ENCODE measurements at places on chromosomes 2 and 18. TPM values are rescaled to one million over a fixed set of nuclear protein-coding genes. Genes with fewer than 3 reads are reported as not detected.

PPP1R1C gene
- not detected for total RNA-seq

SCYGR4 gene
- total RNA-seq: not detected

TIMM21 gene
- total RNA-seq: 11.8 TPM

NR4A2 gene
- 319 TPM for total RNA-seq

ACMSD gene
- total RNA-seq: not detected

TMSB10 gene
- total RNA-seq: 2,001 TPM

ACOXL gene
- not detected for total RNA-seq
